Mesothelial cell of epicardium (in vitro differentiated cells): ENCODE measurements at places on chromosomes 3 and 15.

- no peak for DNase-seq
These were observed 426.5 kb upstream of the RASGRP1 start for GRCh38 chr15:38991126-38991525.

- no peak for DNase-seq
These were observed 55.0 kb upstream of the CHD2 start for GRCh38 chr15:92845126-92845508.

DNA sequence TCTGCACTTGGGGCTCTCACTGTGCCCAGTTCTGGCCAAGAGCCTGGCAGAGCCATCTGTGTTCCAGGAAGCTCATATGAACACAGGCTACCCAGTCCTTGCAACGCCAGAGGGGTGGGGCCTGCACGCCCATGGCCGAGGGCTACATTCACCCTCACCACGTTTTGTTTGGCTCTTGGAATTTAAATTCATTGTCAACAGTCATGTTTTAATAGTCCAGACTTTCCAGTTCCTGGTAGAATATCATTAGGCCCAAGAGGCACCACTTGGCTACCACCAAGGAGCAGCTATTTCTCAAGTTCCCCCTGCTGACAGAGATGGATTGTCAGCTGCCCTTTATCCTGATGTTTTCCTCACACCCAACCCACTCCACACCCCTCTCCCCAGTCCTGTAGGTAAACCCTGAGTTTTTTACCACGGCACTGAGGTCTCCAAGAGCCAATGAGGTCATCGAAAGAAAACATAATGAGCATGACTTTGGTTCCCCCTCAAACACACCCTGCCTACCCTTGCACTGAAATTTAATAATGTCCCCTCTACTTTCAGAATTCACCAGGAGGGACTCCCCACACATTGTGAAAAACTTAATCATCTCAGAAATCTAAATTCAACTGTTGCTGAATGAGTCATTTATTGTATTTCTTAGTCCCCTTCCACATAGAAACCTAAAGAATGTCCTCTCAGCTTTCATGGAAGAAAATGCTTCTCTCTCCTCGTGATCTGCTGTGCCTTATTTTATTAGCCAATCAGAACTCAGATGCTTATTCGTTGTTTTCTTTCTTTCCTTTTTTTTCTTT, 125.1 kb downstream of the SHQ1 start:
- no peak for DNase-seq

GRCh38 chr3:4894891-4895530, 84.2 kb upstream of the BHLHE40 start:
- DNase-seq, result no peak

- no peak for DNase-seq
These were observed 769 bp upstream of the CSPG4 start for GRCh38 chr15:75713338-75713895.

DNA sequence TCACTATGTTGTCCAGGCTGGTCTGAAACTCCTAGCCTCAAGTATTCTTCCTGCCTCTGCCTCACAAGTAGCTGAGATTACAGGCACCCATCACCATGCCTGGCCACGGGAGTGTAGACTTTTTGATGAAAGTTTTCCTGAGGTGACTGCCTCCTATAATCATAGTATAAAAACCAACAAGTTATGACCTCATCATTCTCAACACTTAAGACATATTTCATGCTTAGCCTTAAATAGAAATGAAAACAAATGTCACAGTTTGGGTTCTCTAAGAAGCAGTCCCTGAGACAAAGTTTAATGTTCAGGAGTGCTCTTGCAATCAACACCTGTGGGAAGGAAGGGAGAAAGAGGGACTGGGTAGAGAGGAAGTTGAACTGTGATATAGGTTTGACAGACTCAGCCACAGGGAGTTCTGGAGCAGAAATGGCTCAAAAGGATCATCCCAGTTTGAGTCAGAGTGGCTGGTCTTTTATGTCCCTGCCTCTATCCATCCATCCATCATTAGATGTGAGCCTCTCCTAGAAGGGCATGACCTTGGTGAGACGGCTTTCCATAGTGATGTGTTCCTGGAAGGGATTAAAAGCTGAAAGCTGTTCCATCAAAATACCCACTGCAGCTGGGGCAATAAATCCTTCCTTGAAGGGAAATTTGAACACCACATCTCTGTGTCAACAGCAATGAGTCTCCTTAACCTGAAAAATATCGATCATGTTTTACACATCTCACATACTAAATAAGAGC, 16.2 kb upstream of the ABHD5 start:
- DNase-seq, result no peak

DNA sequence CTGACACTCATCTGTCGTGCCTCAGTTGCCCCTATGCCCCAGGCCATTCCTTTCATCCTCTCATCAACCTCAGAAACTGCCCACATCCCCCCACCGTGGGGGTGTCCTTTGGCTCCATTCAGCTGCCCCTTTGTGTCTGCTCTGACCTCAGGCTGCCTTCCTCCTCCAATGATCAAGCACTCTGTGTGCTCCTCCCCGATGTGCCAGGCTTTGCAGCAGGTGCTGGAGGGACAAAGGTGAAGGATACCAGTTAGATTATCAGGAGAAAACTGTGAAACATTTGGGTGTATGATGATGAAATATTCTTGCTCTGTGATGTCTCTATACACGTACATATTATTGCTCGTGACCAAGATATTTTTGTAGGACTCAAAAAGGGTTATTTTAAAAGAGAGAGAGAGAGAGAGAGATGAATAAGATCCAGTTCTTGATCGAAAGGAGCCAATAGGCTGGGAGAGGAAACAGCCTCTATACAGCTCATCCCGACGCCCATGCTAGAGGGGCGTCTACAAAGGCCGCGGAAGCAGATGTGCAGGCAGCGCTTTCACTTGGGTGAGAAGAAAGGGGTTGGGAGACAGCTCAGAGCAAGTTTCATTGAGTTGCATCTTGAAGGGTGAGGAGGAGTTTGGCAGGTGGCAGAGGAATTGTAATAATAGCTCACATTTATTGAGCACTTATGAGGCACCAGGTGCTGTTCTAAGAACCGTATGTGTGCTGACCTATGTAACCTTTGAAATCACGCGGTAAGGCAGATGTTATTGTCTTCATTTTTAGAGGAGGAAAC, 28.3 kb upstream of the ADCY5 start:
- DNase-seq, result no peak
